ENCODE measurements at places on chromosomes 3 and 15. TPM values are rescaled to one million over a fixed set of nuclear protein-coding genes. Genes with fewer than 3 reads are reported as not detected.

PEX11A gene
- total RNA-seq, result 1.3 TPM

SCG5 gene
- total RNA-seq, result 23.9 TPM

DNA sequence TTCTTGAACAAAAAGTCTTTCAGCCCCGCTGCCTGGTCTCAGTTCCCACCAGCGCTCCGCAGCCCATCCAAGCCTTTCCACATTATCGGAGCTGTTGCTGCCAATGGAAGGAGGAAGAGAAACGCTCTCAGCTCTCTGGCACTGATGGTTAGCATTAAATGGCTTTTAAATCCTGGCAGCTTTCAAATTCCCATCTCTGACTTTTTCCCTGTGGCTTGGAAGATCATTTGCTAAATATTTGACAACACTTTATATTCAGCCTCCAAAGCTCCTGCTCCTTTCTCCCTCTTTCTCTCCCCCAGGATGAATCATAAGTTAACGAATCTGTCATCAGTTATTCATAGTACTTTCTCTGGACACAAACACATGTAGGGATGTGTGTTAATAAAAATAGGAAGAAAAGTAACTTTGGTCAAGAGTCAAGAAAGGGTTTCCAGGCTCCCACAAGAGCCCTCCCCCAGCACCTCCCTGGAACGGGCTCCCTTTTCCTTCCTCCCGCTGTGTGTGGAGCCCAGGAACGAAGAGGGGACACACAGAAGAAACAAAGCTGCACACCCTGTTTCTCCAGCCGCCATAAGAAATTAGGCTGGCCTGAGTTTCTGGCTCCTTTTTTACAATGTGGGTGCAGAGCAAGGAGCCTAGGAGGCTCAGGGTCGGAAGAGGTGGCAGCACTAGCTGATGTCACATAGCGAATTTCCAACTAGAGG is 47.6 kb upstream of the TSEN2 start:
- H3K4me1 ChIP-seq, result no peaks in the 10 kb centered on the region
- no peak overlapping the region for H3K4me3 ChIP-seq
- no peak for DNase-seq
- H3K27ac ChIP-seq, result no peak overlapping the region

- no peak overlapping the region for H3K27ac ChIP-seq
- H3K27me3 ChIP-seq, result no peaks in the 10 kb centered on the region
- H3K36me3 ChIP-seq, result no peaks in the 10 kb centered on the region
- no peaks in the 10 kb centered on the region for H3K4me1 ChIP-seq
- no peak overlapping the region for H3K4me3 ChIP-seq
- DNase-seq, result no peak
These were observed 129.2 kb upstream of the DPH6 start for GRCh38 chr15:35674873-35675781.

GRCh38 chr3:194875581-194876402 is 190.1 kb downstream of the FAM43A start:
- H3K36me3 ChIP-seq, result no peaks in the 10 kb centered on the region
- H3K27ac ChIP-seq, result no peak overlapping the region
- DNase-seq, result peak; percentile 6
- no peaks in the 10 kb centered on the region for H3K27me3 ChIP-seq
- peaks cover 4% of the 10 kb centered on the region for H3K4me1 ChIP-seq
- no peak overlapping the region for H3K4me3 ChIP-seq
